ENCODE measurements at places on chromosomes 4 and X.
A peak's percentile ranks its signal among the peaks of the same experiment; 100 is the strongest.

- DNase-seq = no peak
Measured at GRCh38 chr4:128512161-128512560, 224.5 kb upstream of the PGRMC2 start.

- DNase-seq = no peak
Measured at GRCh38 chr4:47383829-47384427, 79.6 kb downstream of the COMMD8 start.

DNA sequence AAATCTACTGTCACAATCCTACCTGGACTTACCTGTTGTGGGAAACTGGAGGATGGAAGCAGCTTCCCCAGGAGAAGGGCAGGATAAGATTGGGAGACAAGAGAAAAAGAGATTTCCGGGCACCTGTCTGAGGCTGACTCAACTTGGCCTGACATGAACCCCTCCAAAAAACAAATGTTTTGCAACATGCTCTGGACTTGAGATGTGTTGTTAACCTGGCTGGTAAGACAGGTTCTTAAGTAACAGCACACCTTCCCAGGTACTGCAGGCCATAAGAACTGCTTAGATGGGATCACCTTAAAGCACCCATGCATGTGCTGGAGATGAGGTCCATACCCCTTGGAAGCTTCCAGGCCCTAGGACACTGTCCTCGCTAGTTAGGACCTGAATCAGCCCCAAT is 4.4 kb upstream of the SMIM43 start:
- DNase-seq = no peak

- DNase-seq = no peak
Measured at GRCh38 chr4:62912531-62912930, 1496.7 kb downstream of the TECRL start.

- peak; percentile 21 for DNase-seq
Measured at GRCh38 chr4:158778156-158778711, 9.4 kb downstream of the FNIP2 start.

DNA sequence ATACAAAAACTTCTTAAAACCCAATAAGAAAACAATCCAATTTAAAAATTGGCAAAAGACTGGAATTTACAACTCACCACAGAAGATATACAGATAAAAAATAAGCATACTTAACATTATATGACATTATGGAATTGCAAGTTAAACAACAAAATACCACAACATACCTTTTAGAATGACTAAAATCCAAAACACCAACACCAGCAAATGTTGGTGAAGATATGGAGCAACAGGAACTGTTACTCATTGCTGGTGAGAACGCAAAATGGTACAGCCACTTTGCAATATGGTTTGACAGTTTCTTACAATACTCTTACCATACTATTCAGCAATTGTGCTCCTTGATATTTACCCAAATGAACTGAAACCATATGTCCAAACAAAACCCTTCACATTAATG is 112.4 kb downstream of the ADGRL3 start:
- no peak for DNase-seq

DNA sequence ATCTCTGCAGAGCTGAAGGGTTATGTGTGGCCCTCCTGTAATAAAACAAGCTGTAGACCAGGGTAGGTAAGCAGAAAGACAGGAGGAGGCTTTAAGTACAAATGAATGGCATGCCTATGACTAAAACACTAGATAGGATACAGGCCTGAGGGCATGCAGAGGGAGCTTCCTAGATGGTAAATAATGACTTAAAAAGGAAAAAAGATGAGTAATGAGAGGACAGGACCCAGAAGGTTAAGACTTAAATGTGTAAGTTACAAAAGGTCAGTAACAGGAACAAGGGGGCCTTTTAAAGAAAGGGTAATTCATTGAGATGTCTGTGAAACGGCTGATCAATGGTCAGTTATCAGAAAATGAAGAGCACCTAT is 194.8 kb downstream of the SOWAHB start:
- DNase-seq = no peak

GRCh38 chr4:139018971-139019758 is 3.6 kb downstream of the NOCT start:
- no peak for DNase-seq

DNA sequence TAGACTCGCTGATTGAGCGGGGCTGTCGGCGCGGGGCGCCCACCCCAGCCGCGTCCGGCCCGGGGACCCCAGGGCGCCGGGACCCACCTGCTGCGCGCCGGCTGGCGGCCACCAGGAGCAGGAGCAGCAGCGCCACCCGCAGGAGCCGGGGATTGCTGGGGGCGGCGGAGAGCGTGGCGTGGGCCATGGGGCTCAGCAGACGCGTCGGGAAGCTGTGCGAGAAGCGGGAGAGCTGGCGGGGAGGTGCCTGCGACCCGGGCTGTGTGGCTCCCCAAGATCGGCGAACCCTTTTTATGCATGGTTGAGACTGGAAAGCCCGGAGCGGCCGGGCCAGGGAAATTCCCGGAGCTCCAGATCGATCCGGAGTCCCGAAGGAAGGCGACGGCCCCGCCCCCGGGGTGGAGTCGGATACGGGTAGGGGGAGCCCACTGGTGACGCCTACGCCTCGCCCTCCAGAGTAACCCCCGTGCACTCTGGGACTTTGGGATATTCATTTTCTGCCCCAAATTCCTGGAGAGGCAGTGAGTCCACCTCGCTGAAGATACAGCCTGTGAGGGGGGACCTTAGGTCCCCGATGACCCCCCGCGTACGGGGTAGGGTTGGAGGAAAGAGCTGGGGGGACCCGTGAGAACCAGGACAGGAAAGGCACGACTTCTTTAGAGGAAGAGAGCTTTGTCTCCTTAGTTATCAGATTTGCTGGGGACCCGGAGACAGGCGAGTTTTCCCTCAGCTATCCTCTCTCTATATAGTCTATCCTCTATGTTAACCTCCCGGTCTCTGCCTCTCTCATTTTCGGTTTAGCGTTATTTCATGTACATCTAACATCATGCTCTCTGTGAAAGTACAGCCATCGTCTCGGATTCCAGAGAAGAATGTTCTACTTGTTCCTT is at the start of gene CXCL3:
Gene CXCL3, minus strand, starts transcription at position 265 of the 890 bp plus-strand sequence. Its CDS starts 78 bp downstream, at position 187.
- DNase-seq = no peak

DNA sequence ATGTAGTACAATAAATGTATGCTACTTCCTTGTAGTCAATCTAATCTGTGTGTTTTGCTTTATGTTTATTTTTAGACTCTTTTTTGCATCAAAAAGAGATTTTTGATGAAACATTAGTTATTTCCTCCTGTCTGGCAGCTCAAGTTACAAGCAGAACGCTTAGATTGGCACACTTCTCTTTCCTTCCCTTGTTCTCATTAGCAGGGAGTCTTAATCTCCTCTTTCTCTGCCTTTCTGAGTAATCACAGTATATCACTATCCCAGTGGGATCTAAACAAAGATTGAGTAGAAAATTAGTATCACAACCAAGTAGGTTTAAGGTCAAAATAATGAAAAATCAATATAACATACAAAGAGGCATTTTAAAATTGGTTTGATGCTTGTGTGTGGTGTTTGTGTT is 1192.6 kb downstream of the C4orf33 start:
- DNase-seq = no peak

DNA sequence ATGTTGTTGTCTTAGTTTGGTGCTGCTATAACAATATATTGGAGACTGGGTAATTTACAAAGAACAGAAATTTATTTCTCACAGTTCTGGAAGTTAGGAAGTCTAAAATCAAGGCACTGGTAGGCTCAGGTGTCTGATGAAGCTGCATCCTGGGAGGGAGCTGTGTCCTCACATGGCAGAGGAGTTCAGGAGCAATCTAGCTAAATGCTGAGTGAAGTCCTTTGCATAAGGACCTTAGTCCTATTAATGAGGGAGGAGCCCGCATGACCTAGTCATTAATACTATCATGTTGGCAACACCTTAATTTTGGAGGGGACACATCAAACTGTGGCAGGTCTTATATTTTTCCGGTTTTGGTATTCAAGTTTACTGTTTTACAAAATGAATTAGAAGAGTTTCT is 36.0 kb upstream of the NSUN7 start:
- no peak for DNase-seq

DNA sequence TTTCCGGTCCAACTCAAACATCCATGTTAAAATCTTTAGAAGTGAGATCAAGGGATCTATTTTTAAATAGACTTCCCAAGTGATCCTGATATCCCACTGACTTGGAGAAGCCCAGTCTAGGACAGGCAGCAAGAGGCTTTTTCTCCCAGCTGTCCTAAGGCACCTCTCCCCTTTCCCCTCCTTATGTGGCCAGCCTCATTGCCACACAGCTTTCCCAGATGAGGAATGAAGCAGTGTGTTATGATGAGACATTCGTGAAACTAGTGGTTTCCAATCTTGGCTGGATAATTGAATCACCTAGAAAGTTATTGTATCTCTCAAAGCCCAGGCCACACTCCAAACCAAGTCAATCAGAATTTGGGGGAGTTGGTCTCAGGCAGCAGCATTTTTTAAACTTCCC is 16.8 kb upstream of the HSD17B13 start:
- DNase-seq = no peak

DNA sequence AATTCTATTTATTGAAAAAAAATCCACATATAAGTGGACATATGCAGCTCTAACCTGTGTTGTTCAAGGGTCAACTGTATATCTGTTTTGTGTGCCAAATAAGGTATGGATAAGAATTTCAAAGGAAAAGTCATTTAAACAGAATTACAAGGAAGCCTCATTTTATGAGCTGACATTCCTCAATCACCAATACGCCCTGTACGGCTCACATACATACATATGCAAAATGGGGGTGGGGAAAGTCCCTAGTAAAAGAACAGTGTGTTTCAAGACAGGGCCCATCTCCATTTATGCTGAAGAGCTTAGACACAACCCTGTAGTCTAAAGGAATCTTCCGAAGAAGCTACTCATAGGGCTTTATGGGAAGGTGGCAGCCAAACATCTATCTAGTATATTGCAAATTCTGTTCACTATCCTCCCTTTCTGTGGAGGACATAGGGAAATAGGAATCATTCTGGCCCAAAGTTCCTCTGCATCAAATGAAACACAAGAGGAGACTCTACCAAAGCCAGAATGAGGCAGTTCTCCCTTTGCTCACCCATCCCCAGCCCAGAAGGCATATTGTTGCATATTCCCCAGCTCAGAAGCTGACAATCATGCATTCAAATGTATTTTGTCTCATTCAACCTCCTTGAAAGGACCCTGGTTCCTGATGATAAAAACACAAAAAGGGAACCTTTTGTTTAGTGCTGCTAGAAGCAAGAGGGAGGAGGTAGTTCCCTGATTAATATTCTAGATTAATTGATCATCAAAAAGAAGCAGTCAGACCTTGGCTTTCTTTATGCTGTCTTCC is 13.7 kb upstream of the ZBTB33 start:
- no peak for DNase-seq

GRCh38 chrX:149962859-149963757 is 24.8 kb upstream of the EOLA2 start:
- DNase-seq = no peak

GRCh38 chr4:185426960-185427688 is 1.4 kb upstream of the UFSP2 start:
- no peak for DNase-seq

GRCh38 chr4:123430031-123430430 is 33.4 kb downstream of the SPRY1 start:
- DNase-seq = no peak

- DNase-seq = no peak
Measured at GRCh38 chrX:17584248-17584681, 153.0 kb upstream of the SCML1 start.

DNA sequence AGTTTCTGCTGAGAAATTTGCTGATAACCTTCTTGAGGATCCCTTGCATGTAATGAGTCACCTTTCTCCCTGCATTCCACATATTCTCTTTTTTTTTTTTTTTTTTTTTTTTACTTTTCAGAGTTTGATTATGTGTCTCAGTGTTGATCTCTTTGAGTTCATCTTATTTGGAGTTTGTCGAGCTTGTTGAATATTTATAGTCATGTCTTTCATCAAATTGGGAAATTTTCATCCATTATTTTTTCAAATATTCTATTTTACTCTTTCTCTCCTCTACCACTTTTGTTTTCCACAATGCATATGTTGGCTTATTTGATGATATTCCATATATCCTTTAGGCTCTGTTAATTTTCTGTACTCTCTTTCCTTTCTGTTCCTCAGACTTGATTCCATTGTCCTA is 136.1 kb downstream of the MAD2L1 start:
- no peak for DNase-seq

GRCh38 chrX:15165832-15166231 is 104.1 kb downstream of the ASB9 start:
- no peak for DNase-seq

DNA sequence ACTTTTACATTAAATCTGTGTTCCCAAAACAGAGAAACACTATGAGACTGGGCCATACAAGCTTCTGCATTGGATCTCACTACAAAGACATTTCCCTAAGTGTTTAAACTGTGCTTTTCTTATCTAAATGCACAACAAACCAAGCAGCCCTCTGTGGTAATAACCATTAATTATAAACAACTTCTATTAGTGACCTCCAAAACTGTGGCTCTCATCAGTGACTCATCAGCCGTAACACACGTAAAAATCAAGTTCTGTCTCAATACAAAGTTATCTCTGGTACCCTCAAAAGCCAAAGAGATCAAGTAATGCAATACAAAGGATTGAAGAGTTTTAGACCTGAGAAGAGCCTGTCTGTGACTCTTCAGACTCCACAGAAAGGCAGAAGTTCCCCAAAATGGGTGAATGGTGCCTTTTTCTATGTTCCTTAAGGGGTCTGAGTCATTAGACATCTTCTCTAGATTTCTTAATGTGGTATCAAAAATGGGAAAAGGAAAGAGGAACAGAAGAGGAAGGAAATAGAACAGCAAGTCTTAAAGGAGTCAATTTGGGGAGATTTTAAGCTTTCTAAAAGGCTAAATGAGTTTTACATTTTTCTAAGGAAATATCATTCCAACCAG is 189.8 kb upstream of the PPP1R2C start:
- DNase-seq = no peak

- no peak for DNase-seq
Measured at GRCh38 chr4:128355305-128355704, 67.7 kb upstream of the PGRMC2 start.

GRCh38 chr4:186942758-186943377 is 219.2 kb upstream of the FAT1 start:
- no peak for DNase-seq

GRCh38 chr4:158129694-158130093 is 43.1 kb downstream of the GASK1B start:
- no peak for DNase-seq

DNA sequence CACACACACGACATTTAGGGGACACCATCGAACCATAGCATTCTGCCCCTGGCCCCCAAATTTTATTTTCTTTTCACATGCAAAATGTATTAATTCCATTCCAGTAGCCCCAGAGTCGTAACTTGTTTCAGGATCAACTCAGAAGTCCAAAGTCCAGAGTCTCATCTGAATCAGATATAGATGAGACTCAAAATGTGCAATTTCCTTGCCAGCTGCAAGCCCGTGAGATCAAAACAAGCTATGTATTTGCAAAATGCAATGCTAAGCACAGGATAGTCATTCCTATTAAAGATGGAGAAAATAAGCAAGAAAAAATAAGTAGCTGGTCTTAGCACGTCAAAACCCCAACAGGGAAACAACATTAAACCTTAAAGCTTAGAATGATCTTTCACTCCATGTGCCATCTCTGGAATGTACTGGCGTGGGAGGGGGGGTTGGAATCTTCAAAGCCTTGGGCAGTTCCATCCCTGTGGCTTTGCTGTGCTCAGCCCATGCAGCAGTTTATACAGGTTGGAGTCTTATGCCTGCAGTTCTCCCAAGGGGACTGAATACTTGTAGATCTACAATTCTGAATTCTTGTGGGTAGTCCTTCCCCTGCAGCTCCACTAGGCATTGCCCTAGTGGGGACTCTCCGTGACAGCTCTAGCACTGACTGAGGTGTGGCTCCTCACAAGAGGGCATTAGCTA is 47.7 kb upstream of the SYTL5 start:
- DNase-seq = no peak

- peak; percentile 36 for DNase-seq
Measured at GRCh38 chrX:51395810-51396728, 63.4 kb downstream of the NUDT10 start.

All from T-helper 2 cell treated with Interferon-gamma antibody and Interleukin-4, amounts not matched to agents 5 μg/mL and 100 μg/mL, for 36 hours (primary cell).